A172 (cell line): ENCODE measurements at places on chromosomes 13 and 19. TPM values are rescaled to one million over a fixed set of nuclear protein-coding genes. Genes with fewer than 3 reads are reported as not detected.

- DNase-seq = peak; percentile 49
These were observed 45.4 kb downstream of the ZIC5 start for GRCh38 chr13:99926014-99926731.

NRTN gene
- 1.4 TPM in 1 of 2 replicates, not detected in the other for total RNA-seq

DNA sequence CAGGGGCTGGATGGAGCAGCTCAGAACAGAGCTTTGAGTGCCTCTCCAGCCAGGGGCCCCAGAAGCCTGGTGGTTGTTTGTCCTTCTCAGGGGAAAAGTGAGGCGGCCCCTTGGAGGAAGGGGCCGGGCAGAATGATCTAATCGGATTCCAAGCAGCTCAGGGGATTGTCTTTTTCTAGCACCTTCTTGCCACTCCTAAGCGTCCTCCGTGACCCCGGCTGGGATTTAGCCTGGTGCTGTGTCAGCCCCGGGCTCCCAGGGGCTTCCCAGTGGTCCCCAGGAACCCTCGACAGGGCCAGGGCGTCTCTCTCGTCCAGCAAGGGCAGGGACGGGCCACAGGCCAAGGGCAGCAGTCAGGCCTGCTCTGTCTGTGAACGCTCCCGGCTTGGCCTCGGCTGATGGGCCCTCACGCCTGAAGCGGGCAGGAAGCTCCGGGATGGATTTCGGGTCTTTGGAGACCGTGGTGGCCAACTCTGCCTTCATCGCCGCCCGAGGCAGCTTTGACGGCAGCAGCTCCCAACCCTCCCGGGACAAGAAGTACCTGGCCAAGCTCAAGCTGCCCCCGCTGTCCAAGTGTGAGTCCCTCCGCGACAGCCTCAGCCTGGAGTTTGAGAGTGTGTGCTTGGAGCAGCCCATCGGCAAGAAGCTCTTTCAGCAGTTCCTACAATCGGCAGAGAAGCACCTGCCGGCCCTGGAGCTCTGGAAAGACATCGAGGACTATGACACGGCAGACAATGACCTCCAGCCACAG lies at the start of gene GRK1:
Gene GRK1 (plus strand): TSS at position 269 of the 751 bp plus-strand sequence. CDS start 168 bp downstream, at position 437.
- DNase-seq = no peak

DNA sequence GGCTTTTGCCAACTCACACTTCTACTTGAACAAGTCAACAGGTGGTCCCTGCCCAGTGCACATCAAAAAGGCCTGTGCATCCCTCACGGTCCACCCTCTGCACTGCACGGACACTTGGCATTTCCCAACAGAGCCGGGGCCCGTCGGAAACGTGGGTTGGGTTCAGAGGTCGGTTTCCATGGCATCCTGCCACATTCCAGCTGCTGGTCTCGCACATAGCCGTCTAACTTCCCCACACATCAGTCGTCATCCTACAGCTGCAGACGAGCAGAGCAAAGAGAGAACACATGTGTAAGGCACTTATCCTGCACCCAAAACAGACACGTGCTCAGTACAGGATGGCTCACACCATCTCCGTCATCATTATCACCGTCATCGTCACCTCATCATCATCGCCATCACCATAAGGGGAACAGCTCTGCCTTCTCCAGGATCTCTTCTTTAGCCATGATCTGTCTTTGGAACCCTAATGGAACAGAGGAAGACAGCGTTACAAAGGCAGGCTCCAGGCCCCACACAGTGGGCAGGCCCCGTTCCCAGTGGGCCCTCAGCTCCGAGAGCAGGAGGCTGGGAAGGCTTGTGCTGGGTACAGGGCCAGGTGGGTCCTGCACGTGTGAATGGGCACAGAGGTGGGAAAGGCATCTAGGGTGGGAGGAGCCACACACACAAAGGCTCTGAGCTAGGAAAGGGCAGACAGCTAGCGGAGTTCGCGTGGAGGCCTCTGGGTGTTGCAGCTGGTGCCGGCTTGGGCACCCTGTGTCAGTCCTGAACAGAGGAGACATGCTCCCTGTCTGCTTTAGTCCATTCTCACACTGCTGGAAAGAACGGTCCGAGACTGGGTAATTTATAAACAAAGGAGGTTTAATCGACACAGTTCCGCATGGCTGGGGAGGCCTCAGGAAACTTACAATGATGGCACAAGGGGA lies 170.8 kb upstream of the SOX1 start:
- DNase-seq = no peak

TBXA2R gene
- 3.4 and 7.4 TPM in 2 replicates for total RNA-seq

DNA sequence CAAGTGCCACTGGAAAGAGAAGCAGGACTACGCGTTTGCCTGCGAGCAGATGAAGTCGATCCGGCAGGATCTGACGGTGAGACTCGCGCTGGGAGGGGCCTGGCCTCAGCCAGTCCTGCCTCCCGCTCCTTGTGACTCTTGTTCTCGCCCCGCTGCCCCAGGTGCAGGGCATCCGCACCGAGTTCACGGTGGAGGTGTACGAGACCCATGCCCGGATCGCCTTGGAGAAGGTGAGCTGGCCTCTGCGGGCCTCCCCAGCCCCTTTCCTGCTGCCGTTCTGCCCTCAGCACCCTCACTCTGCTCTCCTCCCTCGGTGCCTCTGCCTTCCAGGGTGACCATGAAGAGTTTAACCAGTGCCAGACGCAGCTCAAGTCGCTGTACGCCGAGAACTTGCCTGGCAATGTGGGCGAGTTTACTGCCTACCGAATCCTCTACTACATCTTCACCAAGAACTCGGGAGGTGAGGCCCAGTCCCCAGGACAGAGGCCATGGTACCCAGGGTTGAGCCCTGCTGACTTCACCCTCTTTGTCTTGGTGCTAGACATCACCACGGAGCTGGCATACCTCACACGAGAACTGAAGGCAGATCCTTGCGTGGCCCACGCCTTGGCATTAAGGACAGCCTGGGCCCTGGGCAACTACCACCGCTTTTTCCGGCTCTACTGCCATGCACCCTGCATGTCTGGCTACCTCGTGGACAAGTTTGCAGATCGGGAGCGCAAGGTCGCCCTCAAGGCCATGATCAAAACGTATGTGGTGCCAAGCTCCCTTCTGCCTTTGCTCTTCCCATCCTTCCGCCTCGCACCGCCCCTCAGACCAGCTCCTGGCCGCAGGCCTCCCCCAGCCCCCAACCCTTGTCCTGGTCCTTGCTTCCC lies 5.6 kb downstream of the LENG9 start:
- no peak for DNase-seq

DNA sequence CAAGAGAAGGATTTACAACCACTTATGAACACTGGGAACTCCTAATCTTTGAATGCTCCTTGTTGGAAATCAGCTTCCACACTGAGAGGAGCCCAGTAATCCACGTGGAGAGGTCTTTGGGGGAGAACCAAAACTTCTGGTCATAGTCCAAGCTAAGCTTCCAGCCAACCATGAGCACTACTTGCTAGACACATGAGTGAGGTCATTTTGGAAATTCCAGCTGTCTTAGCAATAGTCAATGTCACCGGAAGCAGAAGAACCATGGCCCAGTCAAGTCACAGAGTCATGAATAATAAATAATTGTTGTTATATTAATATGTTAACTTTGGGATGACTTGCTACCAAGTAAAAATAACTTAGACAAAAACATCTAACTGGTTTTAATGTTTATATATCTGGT lies 324.9 kb upstream of the SGCG start:
- DNase-seq = no peak

DNA sequence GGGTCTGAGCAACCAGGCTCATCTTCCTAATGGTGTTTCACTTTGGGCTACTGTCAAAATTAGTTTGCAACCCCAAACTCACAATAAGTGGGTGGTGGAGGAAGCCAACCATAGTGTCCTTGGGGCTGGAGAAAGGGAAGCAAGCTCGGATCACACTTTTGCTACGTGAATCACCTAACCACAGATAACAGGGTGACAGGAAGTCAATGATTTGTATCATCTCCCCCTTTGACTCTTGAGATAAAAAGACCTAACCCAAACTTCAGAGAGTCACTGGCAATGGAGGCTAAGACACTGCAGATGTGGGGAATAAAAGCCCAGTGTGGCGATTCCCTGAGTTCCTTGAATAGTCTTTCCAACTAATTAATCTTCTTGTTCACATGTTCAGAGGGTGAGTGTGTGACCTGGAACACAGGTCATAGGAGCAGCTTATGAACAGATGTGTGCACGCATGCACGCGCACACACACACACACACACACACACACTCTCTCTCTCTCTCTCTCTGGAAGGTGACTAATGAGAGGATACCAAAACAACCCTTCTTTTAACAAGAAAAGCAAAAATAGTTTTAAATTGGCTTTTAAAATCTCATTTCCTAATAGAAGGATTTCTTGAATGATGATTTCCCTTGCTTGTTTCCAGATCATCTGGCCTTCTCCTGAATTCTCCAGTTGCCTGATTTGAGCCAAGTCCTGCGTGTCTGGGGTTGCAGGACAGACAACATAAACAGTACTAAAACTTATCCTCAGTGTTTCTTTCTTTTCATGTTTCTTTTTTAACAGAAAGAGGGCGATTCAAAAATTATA lies 21.2 kb upstream of the DOCK9 start:
- DNase-seq = peak; percentile 86

DNA sequence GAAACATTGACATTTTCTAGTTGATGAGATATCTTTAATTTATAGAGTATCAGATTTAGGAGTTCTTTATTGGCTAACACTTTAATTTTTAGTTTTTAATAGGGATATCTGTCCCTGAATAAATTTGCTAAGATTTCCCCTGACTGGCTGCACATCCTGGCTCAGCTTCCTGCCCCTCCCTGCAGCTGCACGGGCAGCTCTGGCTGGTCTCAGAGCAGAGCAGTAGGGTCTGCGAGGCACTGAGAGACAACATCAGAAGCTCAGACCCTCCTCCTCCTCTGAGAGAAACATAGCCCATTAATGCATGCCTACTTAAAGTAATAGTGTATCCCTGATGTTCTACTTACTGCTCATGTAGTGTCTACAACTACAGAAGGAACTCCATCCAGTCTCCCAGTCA lies 139.2 kb downstream of the TNFSF13B start:
- DNase-seq = no peak

TEX26 gene
- not detected in 2 replicates for total RNA-seq

FGF21 gene
- total RNA-seq = not detected in 2 replicates

GRCh38 chr19:574658-575526 lies 2.5 kb downstream of the BSG start:
- peak; percentile 34 for DNase-seq

DNA sequence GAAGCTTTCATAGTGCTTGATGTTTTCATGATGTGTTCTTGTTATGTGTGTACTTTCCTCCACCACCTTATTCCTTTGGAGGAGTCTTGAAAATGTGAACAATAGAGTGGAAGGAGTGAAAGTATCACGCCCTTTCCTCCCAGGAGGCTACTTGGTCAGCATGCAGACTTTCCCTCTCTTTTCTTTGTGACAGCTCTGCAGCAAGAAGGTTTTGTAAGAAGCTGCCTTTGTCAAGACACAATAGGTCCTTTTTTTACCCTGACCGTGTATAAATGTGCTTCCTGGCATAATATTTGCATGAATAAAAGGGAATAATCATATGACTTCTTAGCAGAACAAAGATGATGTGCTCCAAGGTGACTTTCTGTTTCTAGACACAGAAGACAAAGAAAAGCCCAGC lies 882.6 kb upstream of the SLITRK5 start:
- DNase-seq = no peak

DNA sequence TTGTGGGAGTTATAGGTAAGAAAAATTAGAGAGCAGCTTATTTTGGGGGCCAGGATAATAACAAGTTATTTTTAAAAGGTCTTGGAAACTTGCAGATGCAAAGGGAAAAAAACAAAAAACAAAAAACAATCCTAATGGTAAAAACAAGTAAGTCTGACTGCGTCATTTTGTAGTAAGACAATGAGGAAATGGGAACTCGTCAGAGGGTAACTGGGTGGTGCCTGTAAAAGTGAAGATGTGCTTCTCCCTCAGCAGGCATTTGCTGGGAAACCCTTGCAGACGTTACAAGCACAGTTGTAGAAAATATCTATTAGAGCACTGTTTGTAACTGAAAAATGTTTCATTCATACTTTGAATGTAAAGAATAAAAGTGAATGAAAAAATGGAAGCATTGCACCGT lies 2.2 kb upstream of the TNFSF13B start:
- no peak for DNase-seq

DNA sequence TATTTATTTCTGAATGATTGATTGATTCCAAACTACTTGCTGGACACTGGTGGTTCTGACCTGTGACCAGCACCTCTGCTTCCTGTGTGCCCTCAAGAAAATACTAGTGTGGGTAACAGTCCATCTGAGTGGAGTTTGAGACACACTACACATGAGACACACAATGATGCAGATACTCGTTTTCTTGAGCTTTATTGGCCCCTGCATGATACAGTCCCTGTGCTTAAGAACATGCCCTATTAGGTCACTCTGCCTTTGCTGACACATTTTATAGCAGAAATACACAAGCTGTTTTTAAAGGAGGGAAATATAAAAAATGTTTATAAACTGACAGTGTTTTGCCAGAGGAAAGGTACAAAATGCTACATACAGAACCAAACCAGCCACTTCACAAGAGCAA lies 126.9 kb downstream of the STK24 start:
- DNase-seq = no peak

GRCh38 chr13:111359237-111359915 lies 38.9 kb downstream of the TEX29 start:
- no peak for DNase-seq

DNA sequence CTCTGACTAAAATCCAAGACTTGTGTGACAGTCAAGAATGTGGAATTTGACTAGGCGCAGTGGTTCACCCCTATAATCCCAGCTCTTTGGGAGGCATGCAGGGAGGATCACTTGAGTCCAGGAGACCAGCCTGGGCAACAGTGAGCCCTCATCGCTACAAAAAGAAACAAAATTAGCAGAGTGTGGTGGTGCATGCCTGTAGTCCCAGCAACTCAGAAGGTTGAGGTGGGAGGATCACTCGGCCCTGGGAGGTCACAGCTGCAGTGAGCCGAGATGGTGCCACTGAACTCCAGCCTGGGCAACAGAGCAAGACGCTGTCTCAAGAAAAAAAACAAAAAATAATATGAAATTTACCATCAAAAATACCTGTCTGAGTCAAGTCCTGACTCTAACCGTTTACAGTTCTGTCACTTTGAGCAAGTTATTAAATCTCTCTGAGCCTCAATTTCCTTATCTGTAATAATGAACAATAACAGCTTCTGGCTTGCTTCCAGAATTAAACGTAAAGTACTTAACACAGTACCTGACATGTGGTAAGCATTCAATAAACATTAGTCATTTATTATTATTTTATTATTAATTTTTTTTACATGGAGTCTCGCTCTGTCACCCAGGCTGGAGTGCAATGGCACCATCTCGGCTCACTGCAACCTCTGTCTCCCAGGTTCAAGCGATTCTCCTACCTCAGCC lies 204.6 kb upstream of the TSC22D1 start:
- no peak for DNase-seq

DNA sequence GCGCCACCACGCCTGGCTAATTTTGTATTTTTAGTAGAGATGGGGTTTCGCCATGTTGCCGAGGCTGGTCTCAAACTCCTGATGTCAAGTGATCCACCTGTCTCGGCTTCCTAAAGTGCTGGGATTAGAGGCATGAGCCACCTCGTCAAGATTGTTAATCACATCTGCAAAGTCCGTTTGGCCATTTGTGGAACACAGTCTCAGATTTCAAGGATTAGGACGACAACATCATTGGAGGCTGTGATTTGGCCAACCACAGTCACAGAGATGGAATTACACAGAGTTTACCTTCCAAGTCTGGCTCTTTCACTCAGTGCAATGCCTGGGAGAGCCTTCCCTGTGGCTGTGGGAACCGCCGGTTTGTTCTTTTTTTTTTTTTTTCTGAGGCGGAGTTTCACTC lies 17.8 kb downstream of the SULT2B1 start:
- DNase-seq = no peak

GRCh38 chr13:112956571-112957294 lies 12.3 kb upstream of the MCF2L start:
- no peak for DNase-seq
